Stimulated activated naive CD8-positive, alpha-beta T cell treated with anti-CD3 and anti-CD28 coated beads, Interleukin-15, Interleukin-2, amounts not matched to agents 100 U/mL and 50 U/mL, for 24 hours (primary cell): ENCODE measurements at places on chromosomes 13 and 19.

DNA sequence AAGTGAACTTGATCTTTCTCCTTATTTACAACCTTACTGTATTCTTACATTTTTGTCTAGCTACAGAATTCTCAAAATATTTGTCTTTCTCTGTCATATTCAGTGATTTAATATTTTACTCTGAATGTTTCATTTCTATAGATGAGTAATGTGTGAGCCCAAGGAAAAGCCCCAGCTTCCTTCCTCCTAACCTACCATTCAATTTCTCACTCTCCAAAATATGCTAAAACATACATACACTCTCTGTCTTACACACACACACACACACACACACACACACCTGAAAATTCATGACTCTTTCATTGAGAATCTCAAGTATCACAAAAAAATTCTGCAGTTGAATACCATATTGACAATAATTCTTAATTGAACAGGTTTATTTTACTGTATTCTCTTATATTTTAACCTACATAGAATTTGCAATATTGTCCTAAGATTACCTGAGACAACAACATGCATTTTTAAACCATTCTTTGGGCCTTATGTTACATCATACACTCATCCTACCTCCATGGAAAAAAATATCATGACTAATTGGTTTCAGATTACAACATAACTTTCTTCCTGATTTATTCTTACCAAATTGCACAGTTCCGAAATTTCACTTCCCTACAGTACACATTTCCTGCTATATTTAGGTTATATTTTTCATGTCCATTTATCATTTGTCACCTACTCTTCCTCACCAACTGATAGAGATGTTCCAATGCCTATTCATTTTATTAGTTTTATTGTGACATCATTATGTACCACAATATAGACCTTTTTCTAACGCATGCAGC is 1965.6 kb upstream of the PCDH20 start:
- no peak for DNase-seq

GRCh38 chr13:50205581-50205980 is 190.3 kb downstream of the KCNRG start:
- DNase-seq: no peak

- DNase-seq: no peak
Observed at GRCh38 chr13:99029576-99029975, 51.7 kb upstream of the DOCK9 start.

DNA sequence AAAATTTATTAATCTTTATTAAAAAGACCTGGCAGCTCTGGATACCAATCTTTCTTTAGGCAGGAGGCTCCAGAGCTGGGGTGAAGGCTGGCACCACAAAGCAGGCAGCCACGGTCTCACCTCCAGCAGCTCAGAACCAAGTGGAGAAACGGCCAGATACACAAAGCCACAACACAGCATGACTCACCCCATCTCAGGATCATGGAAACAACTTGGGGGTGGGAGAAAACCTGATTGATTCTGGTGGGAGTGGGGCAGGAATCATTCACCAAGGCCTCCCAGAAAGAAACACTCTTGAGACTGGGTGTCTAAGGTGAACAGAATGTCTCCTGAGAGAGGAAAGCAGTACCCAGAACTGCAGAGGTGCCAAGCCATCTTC is 64.2 kb downstream of the CRYL1 start:
- DNase-seq: peak; percentile 60

DNA sequence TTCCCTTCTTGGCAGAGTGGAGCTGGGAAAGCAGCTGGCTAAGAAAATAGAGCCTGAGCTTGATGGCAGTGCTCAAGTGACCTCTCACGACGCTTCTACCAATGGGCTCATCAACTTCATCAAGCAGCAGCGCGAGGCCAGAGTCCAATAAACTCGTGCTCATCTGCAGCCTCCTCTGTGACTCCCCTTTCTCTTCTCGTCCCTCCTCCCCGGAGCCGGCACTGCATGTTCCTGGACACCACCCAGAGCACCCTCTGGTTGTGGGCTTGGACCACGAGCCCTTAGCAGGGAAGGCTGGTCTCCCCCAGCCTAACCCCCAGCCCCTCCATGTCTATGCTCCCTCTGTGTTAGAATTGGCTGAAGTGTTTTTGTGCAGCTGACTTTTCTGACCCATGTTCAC is 4.3 kb upstream of the PDCD2L start:
- DNase-seq: no peak

DNA sequence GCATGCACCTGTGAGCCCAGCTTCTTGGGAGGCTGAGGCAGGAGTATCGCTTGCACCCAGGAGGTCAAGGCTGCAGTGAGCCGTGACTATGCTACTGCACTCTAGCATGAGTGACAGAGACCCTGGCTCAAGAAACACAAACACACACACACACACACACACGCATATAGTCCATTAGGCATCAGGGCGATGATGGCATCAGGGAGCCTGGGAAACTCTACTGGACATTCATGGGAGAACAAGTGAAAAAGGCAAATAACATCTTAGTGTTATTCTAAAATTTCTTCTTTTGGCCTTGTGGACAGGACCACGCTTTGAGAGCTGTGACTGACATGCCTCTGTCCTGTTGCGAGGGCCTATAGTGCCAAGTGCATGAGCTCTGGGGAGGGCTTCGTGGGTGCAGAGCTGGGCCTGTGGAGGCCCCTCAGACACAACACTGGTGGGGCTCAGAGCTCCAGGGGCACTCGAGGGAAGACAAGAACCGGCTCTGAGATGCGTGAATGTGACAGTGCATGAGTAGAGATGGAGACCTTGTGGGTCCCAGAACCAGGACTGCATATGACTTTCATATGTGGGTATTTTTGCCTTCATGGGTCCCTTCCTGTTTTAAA is 8.0 kb upstream of the USF2 start:
- peak; percentile 1 for DNase-seq

DNA sequence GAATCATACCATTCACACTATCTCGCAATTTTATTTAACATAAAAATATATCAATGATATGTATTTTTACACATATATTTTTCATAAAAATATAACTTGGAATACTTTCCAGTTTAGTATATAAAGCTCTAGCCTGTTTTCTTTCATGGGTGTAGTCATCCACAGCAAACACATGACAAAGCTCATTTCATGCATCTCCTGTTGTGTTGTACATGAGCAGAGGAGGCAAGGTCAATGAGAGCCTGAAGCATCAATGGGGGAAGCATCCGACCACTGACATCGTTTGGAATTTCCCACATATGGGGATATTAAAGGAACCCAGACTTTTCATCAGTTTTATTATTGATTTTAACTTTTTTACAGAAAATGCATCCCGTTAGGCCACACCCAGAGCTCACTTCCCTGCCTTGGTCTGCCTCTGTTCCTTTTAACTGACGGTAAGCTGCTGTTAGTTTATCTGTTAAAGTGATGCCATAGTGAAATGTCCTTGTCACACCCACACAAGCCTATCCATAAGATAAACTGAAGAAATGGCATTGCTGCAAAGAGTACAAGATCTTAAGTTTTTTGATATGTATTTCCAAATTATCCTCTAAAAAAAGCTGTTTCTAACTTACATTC is 44.0 kb downstream of the MIPEP start:
- DNase-seq: no peak

GRCh38 chr19:3403489-3404323 is 37.3 kb downstream of the NFIC start:
- no peak for DNase-seq

DNA sequence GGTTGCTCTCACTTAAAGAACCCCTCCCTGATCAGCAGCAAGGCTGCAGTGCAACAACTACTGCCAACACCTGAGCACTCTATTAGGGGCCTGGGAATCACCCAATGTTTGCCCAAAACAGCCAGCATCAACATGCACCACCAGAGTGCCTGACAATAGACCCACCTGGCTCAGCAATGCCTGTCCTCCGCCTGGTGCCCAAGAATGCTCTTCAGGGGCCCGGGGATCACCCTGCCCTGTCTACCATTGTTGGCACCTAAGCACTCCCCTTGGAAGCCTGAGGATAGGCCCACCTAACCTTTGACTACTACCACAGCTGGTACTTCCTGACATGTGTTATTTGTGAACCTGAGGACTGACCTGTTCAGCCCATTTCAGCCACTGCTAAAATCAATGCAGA is 1363.1 kb upstream of the PRR20A start:
- no peak for DNase-seq

DNA sequence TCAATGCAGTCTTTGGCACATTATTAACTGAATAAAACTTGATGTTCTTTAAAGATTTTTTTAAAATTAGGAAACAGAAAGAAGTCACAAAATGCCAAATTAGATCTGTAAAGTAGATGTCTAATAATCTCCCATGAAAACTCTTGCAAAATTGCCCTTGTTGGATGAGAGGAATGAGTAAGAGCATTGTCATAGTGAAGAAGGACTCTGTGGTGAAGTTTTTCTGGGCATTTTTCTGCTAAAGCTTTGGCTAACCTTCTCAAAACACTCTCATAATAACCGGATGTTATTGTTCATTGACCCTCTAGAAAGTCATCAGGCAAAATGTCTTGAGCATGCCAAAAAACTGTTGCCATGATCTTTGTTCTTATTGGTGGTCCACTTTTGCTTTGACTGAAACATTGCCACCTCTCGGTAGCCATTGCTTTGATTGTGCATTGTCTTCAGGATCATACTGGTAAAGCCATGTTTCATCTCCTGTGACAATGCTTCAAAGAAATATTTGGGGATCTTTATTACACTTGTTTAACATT is 549.3 kb downstream of the LIG4 start:
- no peak for DNase-seq

- no peak for DNase-seq
Observed at GRCh38 chr13:74645586-74645985, 511.4 kb upstream of the KLF12 start.

- DNase-seq: no peak
Observed at GRCh38 chr13:92459306-92459705, 767.3 kb upstream of the GPC6 start.

- DNase-seq: peak; percentile 22
Observed at GRCh38 chr13:51518827-51519226, 65.4 kb upstream of the WDFY2 start.

GRCh38 chr19:31548941-31549340 is 199.7 kb upstream of the TSHZ3 start:
- DNase-seq: no peak

GRCh38 chr13:111909971-111910671 is 156.8 kb upstream of the SOX1 start:
- DNase-seq: no peak

DNA sequence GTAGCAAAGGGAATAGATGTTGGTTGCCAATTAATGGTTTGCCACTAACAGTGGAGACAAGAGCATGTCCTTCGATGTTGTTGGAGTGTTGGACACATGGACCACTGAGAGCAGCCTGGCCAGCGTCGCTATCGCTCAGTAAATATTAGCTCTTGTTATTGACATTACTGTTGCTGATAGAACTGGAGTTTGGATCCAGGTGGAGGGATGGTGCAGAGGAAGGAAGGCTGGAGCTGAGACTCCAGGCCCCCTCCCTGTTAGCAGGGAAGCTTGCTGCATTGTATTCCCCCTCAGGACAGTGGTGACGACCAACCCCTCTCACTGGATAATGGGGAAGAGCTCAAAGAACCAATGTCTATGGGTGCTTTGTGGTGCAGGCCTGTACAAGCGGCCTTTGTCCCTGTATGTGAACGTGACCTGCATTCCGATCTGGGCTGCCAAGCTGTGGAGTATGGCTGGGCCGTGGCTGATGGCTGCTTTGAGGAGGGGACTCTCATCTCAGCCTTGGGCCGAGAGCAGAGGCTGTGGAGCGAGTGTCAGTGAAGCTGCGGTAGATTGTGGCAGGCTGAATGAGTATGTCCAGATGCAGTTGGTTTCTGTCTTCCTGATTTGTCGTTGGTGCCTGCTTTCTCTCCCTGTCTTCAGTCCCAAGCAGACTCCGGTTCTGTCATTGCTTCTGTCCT is 7.0 kb downstream of the CLASRP start:
- no peak for DNase-seq

GRCh38 chr19:19417628-19418245 is 12.3 kb downstream of the GATAD2A start:
- no peak for DNase-seq

DNA sequence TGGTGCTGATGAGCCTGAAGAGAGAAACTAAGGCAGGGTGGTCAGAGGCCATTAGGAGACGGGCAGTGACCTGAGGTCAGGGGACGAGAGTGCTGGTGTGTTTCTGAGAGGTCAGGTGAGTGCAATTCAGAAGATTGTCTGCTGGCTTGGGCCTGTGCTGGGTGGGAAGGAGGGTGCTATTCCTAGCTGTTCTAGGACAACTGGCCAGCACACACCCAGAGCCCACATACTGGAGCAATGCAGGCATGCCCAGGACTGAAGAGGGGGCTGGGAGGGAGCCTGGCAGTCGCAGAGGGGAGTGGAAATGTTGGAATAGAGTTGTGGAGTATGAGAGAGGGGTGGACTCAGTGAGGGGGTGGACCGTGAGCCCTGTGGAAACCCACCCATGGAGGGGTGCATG is 16.5 kb downstream of the ARHGEF7 start:
- DNase-seq: no peak

DNA sequence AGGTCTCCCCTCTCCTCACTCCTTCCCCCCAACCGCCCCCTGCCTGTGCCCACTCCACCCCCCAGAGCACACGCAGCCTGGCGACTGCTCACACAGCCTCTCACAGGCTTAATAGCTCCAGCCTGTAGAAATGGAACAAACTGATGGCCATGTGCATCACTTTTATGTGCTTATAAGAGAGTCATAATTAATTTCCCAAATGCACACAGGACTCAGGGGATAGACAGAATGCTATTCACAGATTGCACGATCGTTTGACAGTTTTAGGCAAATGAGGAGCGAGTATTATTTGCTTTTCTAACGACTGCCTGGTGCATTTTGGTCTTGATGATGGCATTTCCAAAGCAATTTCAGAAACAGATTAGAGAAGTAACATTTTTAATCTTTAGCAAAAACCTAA is 97.7 kb upstream of the VSTM2B start:
- DNase-seq: no peak

GRCh38 chr13:99390601-99391000 is 83.4 kb upstream of the GPR183 start:
- no peak for DNase-seq

GRCh38 chr13:49302817-49303216 is 55.1 kb downstream of the CDADC1 start:
- DNase-seq: no peak

- no peak for DNase-seq
Observed at GRCh38 chr19:50820549-50821247, 2.9 kb downstream of the KLK1 start.

DNA sequence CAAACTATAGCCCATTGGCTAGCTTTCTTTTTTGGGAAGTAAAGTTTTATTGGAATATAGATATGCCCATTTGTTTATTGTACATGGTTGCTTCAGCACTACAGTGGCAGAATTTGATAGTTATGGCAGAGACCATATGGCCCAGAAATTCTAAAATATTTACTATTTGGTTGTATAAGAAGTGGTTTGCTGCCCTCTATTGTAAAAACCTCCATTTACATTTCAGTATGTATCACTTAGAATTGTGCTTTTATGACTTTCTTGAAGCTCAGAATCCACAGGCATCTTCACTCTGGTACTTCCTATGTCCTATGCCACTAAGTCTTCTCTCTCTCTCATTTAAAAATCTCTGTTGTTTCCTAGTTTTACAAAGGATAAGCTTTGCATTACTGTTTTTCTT is 37.7 kb downstream of the DLEU7 start:
- no peak for DNase-seq

DNA sequence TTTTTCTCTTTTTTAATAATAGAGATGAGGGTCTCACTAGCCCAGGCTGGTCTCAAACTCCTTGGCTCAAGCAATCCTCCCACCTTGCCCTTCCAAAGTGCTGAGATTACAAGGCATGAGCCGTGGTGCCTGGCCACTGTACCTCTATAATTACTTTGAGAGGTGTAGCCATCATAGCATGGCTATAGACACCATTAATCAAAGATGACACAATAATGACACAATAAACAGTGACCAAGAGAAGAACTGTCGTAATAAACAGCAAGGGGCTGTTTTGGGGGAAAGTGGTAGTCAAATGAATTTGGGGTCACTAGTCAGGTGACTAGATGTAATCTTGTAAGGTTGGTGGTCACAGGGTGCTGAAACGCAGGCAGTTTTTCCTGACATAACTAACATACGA is 30.4 kb downstream of the KLF5 start:
- DNase-seq: no peak
